ENCODE measurements at places on chromosomes 13 and 19.

- DNase-seq: no peak
These were observed 9.3 kb downstream of the GP6 start for GRCh38 chr19:55028757-55029156.

DNA sequence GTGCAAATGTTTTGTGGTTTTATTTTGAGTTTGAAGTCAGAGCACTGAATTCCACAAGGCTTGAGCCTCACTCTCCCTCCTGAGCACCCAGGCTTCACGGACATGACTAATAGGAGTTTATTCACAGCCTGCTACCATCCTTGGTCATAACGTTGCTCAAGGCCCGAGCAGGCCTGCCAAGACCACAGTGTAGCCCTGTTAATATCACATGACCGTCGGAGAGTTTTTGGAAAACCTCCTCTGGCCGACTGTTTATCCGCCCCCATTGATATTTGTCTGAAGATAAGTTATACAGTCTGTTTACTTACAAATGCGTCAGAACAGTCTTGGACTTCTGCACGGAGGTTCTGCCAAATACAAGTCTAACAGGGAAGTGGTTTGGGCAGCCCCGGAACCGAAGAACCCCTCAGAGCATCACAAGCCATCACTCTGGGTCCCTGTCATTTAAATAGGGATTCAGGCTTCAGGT lies 89.9 kb downstream of the COL4A2 start:
- DNase-seq: peak; percentile 30

DNA sequence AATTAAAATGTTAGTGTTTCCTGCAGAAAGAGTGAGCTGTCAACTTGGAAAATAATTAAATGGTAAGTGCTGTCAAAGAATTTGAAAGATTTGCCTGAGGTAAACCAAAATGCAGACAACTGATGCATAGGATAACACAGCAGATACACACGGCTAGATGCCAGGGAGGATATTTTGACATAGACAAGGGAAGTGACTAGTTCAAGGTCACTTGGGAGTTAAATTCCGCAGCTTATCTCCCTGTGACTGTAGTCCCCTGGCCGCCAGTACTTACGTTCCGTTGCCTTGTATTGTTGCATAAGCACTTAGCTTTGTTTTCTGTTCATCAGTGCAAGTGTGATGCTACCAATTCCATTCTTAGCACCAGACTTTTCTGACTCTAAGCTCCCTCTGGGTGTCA lies 247.3 kb upstream of the MAB21L1 start:
- no peak for DNase-seq

- DNase-seq: no peak
These were observed 1581.9 kb downstream of the EFNB2 start for GRCh38 chr13:104953588-104953987.

DNA sequence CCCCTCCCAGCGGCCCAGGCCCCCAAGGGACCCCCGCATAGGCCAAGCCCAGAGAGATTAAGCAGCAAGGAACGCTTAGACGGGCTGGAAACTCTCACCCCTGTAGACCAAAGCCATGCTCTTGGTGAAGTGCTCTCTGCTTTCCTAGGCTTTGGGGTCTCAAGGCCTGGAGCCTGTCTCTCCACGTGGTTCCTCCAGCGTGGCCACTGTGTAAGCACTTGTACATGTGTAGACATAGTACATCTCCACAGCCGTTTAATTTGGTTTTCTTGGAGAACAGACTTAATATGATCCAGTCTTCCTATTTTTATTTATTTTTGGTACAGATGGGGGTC lies 1.1 kb downstream of the NUDT19 start:
- no peak for DNase-seq

- DNase-seq: no peak
These were observed 18.2 kb upstream of the PLAUR start for GRCh38 chr19:43688059-43688701.

DNA sequence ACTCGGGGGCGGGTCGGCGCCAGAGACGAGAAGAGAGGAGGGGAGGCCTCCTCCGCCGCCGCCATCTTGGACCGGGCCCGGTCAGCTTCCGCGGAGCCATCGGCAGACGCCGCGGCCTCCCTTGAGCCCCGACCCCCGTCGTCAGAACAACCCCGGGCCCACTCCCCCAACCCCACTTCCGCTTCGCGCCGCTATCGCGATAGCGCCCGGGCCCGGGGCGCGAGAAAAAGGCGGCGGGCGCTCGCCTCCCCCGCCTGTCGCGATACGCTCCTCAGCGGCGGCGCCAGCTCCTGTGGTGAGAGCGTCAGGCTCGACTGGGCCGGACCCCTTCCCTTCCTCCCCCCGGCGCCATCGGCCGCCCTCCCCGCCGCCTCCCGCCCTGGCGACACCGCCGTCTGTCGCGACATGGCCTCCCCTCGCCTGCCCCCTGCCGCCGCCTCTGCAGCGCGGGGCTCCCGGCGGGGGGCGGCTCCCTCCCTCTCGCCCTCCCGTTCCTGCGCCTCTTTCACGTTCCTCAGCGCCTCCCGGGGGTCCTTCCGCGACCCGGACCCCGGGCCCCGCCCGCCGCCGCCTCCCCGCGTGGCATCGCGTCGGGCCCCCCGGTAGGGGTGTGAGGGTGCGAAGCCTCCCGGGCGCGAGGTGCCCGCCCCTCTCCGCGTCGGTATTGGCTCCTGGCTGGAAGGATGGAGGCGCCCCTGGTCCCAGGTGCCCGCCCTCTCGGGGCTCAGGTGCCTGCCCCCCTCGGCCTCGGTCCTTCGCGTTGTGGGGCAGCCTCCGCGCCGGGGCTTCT lies at the start of gene CNOT3:
Gene CNOT3, plus strand, starts transcription at position 64 of the 790 bp plus-strand sequence. CDS start 5,217 bp downstream, outside the sequence.
- no peak for DNase-seq

GRCh38 chr19:17347361-17347760 lies 10.0 kb downstream of the GTPBP3 start:
- DNase-seq: no peak

- DNase-seq: no peak
These were observed 99.2 kb downstream of the SLC7A1 start for GRCh38 chr13:29496241-29496712.

DNA sequence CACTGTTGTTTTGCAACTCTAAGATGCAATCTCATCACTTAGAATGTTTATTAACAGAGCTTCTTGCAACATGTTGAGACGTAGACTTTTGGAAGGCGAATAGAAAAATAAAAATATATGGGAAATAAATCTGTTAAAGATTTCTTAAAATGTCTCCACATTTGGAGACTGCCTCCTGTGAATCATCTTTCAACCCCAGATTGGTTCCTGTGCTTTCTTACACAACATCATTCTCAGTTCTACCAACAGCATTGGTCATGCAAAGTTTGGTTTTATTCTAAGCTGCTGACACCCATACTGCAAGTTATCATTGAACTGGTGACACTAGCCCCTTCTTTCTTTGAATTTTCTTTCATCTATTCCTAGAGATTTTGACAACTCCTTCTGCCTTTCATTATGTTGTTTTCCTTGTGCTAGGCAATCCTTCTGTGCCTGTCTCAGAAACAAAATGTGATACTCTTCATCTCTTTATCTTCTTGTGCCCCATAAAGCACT lies 1.6 kb upstream of the IGFL3 start:
- DNase-seq: no peak

- DNase-seq: no peak
These were observed 34.9 kb upstream of the ZNF83 start for GRCh38 chr19:52673014-52673413.

GRCh38 chr19:46299004-46299509 lies 2.2 kb downstream of the HIF3A start:
- peak; percentile 82 for DNase-seq

- DNase-seq: no peak
These were observed 183.5 kb upstream of the UBL3 start for GRCh38 chr13:30033681-30034457.

DNA sequence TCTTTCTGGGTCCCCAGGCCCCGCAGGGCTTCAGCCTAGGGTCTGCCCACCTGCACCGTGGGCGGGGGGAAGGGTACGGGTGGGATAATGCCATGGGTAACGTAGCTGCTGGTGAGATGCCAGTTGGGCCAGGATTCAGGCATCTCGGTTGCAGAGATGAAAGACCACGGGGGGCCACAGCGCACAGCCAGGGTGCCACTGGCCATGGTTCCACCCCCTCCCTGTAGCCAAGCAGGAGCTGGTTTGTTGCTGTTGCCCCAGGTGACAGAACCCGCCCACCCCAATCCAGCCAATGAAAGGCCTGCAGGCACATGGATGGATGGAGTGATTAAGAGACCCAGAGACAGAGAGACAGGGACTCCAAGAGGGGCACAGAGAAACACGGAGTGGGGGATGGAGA lies 1.0 kb upstream of the CGB7 start:
- DNase-seq: no peak

DNA sequence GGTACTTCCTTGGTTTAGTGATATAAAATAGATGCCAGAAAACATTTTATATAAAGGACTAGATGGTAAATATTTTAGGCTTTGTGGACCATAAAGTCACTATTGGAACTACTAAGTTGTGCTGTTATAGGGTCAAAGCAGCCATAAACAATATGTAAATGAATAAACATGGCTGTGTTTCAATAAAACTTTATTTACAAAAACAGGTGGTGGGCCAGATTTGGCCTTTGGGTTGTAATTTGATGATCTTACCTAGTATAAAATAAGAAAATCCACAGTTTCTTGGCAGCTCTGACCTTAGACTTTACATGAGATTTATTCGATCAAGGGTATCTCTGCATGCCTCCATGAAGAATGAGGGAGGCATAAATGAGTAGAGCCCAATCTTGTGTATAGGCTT lies 232.0 kb upstream of the PCDH9 start:
- DNase-seq: no peak

GRCh38 chr19:41746593-41747227 lies 8.6 kb upstream of the CEACAM6 start:
- peak; percentile 4 for DNase-seq

- no peak for DNase-seq
These were observed 127.2 kb upstream of the UBL3 start for GRCh38 chr13:29977476-29978120.

DNA sequence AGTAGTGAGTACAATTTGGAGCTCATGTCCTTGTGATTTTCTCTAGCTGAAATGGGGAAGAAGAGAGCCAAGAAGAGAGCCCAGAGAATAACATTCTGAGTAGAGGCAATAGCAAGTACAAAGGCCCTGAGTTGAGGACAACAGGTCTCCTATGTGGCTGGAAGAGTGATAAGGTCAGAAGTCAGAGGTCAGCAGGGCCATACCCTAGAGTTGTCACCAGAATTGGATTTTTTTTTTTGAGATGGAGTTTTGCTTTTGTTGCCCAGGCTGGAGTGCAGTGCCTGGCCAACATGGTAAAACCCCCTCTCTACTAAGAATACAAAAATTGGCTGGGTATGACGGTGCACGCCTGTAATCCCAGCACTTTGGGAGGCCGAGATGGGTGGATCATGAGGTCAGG lies 8.0 kb upstream of the TRIM28 start:
- no peak for DNase-seq

DNA sequence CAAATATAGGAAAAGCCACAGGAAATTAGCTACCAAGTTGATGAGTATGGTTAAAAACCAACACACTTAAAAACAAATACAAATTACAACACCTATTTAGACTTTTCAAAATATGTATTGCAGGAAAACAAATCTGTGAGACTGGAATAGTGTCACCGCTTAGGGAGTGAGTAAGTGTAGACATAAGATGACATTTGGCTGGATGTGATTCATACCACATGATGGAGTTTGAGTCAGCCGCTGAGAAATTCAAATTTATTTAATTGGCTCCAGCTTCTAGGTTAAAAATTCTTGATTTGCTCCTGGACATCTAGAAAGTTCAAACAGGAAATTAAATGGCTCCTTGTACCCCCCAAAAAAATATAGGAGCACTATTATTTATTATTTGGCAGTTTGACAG lies 531.7 kb downstream of the SLITRK1 start:
- DNase-seq: no peak

DNA sequence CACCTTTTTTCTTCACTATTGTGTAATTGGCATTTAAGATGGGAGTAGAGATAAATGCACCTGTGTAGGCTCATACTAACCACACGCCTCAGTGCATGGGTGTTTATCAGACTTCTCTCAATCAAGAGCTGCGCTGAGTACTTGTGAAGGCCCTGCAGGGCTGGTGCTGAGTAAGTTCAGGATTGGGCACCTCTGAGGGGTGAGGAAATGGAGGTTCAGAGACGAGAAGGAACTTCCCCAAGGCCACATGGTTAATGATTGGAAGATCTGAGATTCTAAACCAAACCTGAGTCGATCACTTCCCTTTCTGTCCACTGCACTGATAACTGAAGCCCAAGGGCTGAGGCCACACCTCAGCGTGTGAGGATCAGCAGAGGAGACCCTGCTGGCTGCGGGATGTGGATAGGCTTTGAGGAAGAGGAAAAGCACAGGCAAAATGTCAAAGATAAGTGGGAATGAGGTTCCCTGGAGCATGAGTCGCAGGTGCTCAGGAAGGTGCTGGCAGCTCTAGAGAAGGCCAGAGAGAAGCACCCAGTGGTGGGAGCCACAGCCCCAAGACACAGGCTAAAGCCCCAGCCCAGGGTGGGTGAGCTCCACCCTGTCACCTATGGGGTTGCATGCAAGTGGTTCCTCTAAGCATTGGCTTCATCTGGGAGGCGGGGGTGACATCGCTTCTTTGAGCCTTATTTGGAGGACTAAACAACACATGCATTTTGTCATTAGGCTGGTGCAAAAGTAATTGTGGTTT lies 32.3 kb upstream of the GJB6 start:
- DNase-seq: no peak

- no peak for DNase-seq
These were observed 105.3 kb downstream of the STARD13 start for GRCh38 chr13:33180122-33180804.

DNA sequence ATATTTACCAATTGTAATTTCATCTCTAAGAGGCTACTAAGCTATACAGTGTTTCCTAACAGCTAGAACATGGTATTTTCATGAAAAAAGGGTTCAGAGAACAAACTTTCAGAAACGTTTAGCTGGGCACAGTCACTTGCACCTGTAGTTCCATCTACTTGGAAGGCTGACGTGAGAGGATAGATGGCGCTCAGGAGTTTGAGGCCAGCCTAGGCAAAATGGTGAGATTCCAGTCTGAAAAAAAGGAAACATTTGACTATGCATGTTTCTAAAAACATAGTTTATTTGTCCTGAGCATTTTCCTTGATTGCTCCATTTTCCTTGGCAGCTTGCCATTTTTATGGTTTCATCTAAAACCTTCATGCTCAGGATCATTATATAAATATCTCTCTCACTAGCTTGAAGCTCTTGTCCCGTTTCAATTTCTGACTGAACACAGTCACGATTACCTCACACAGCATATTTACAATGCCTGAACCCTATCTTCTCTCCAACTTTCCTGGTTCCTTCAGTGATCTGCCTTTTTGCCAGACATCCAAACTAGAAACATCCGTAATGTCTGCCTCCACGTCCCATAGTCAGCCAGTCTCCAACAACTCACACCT lies 200.8 kb downstream of the RGCC start:
- no peak for DNase-seq

DNA sequence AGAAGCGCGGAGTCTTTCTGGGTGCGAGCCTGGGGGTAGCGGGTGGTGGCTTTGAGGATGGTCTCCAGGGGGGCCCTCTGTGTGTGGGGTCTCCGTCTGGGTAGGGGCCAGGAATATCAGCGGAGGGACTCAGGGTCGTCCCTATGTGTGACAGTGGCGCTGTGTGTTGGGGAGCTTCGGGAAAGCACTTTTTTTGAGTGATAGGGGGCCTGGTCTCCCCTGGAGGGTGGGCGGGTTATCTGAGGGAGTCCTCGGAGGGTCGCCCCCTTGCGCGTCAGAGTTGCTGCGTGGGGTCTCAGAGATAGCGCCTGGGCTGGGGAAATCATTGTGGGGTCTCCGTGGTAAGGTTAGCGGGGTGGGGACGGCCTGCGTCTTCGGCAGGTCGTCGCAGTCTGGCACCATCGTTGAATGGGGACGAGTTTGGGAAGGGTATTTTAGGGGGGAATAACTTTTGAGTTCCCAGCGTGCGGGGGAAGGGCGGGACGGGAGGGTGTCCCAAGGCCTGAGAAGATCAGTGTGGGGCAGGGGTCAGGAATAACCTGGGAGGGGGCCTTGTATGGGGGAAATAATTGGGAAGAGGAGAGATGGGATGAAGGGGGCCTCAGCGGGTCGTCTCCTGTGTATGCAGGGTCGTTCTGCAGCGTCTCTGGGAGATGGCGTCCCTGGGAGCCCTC lies 857 bp downstream of the IER2 start:
- no peak for DNase-seq
